ENCODE measurements at places on chromosomes 3 and 15.

- no peak for DNase-seq
Measured at GRCh38 chr15:40420071-40420713, 14.6 kb downstream of the IVD start.

DNA sequence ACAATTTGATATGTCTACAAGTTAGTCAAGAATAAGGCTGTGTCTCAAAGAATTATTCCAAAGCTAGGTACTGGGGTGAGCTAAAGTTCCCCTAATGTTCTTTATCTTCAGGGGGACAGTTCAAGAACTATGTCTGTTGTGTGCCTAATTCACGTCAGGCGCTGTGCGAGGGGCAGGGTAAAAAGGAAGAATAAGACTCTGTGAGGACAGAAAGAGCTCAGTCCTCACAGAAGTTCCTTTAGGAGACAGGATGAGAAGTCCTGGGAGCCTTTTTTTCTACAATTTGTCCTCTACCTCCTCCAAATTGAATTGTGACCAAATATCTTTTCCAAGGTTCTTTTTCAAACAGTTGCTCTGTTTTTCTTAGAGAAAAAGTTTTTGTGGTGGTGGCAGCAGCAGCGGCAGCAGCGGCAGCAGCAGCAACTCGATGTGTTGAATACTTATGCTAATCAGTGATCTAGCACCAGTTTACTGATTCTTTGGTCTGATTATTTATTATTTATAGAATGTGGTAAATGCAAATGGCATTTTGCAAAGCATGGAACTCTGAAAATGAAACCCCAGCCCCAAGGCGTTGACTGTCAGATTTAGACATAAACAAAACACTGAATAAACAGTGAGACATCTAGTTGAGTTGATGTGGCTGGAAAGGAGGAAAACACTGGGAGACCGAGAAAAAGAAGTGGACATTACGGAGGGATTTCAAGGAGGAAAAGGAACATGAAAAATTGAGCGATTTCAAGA, 88.6 kb downstream of the GTPBP8 start:
- DNase-seq, result peak; percentile 15

DNA sequence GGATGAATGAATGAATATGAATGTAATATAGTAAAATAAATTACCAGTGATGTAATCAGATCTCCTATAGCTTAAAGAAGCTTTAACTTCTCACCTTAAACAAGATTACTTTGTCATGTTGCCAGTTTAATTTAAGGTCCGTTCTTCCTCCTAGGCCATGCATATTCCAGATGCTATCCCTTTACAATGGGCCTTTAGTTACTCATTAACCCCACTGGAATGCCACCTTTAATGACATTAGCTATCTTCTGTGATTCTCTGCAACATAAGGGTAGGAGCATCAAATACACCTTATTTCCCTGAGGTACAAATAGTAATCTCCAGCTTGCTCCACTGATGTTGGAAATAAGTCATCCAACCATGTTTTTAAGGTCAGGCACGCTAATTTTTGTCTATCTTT, 63.0 kb upstream of the TIMP4 start:
- DNase-seq, result no peak

DNA sequence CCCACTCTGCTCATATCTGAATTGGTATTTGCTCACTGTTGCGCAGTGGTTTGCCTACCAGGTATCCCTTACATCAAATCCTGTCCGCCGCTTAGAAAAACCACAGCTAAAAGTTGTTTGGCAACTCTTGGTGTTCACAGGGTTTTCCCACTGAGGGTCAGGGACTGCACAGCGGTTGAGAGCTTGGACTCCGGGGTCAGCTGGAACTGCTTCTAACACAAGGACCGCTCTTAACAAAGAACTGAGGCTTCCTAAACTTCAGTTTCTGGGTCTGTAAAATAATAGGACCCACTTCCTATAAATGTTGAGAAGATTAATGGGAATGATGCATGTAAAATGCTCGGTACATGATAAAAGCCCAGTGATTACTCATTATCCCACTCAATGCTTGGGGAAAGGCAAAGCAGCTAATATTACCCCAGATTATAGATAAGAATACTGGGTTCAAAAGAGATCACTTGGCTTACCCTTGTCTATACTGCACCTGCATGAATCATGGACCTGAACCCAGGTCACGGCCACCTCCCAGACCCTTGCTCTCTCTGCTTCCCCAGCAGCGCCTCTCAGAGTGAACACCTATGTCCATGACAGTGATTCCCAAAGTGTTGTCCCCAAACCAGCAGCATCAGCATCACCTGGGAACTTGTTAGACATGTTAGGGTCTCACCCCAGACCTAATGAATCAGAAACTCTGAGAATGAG, 36.1 kb downstream of the LIPC start:
- no peak for DNase-seq

DNA sequence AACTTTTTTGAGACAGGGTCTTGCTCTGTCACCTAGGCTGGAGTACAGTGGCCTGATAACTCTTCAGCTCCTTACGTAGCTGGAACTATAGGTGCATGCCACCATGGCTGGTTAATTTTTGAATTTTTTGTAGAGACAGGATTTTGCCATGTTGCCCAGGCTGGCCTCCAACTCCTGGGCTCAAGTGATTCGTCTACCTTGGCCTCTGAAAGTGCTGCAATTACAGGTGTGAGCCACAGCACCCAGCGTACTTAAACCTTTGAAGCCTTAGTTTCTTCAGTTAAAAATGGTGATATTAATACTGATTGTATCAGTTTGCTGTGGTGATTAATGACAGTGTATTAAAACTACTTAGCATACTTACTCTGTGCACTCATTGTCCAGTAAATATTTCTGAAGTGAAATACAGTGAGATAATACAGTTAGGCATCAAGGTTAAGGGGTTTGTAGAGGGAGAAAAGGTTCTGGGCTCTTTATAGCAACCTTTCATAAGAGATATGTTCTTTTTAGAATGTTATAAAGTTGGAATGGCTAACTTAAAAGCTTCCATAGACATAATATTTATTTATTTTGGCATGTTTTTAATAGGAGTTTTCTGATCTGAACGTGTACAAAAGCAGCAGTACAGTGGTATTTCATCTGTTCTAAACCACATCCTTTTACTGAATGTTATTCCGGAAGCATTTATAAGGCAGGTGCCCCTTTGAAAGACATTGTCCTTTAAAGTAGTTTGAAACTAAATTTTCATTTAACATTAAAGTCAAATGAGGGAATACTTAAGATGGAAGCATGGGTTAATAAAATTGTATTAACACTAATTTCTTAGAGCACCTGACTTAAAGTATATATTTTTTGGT, 23.6 kb downstream of the NCK1 start:
- no peak for DNase-seq

GRCh38 chr3:141915016-141915415, 38.6 kb downstream of the ATP1B3 start:
- no peak for DNase-seq

DNA sequence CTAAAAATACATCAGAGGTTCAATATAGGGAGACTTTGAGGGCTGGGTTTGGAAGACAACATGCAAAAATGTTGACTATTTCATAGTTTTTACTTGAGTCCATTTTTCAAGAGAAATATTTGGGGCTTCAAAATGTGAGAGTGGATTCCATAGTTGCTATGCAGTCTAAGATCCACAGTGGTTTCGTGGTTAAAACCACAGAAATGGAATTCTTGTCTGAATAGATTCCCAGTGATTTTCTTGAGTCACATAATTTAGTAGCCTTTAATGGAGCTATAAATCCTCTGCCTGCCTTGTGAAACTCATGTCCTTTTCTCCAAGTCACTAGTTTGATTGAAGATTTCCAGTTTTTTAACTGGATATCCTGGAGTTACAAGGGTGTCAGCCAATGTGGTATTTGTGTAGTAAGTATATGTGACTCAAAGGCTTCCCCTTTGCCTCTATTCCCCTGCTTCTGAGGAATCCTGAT, 94.7 kb upstream of the RBMS3 start:
- DNase-seq, result peak; percentile 96
